ENCODE measurements at places on chromosomes 7 and 10. TPM values are rescaled to one million over a fixed set of nuclear protein-coding genes. Genes with fewer than 3 reads are reported as not detected.

RET gene
- 0.60 TPM for total RNA-seq

AGR2 gene
- not detected for total RNA-seq

RHBDD2 gene
- 32.0 TPM for total RNA-seq

HDAC9 gene
- total RNA-seq = 21.9 TPM

COPS6 gene
- 82.9 TPM for total RNA-seq

DNAH11 gene
- 0.93 TPM for total RNA-seq

PPP1R17 gene
- not detected for total RNA-seq

ATP6V0E2 gene
- total RNA-seq = 12.8 TPM

CYP3A5 gene
- 0.28 TPM for total RNA-seq

UBTD1 gene
- 16.0 TPM for total RNA-seq

LFNG gene
- total RNA-seq = 3.0 TPM

PRSS1 gene
- total RNA-seq = not detected

TFPI2 gene
- total RNA-seq = 3.2 TPM

IKZF1 gene
- 1.1 TPM for total RNA-seq

SLC16A9 gene
- total RNA-seq = 0.84 TPM

JCAD gene
- total RNA-seq = 12.9 TPM

NUTM2E gene
- not detected for total RNA-seq

AMPH gene
- total RNA-seq = 2.9 TPM

HMX2 gene
- total RNA-seq = not detected

PTN gene
- total RNA-seq = 1.2 TPM

AKR1C4 gene
- not detected for total RNA-seq

CD36 gene
- total RNA-seq = 305 TPM

CADPS2 gene
- 2.1 TPM for total RNA-seq

SPDYE8 gene
- total RNA-seq = not detected

FUOM gene
- 3.0 TPM for total RNA-seq

TMEM236 gene
- total RNA-seq = 1.0 TPM

NPTX2 gene
- 1.3 TPM for total RNA-seq
